ENCODE measurements at places on chromosomes 4 and X.
A peak's percentile ranks its signal among the peaks of the same experiment; 100 is the strongest.

DNA sequence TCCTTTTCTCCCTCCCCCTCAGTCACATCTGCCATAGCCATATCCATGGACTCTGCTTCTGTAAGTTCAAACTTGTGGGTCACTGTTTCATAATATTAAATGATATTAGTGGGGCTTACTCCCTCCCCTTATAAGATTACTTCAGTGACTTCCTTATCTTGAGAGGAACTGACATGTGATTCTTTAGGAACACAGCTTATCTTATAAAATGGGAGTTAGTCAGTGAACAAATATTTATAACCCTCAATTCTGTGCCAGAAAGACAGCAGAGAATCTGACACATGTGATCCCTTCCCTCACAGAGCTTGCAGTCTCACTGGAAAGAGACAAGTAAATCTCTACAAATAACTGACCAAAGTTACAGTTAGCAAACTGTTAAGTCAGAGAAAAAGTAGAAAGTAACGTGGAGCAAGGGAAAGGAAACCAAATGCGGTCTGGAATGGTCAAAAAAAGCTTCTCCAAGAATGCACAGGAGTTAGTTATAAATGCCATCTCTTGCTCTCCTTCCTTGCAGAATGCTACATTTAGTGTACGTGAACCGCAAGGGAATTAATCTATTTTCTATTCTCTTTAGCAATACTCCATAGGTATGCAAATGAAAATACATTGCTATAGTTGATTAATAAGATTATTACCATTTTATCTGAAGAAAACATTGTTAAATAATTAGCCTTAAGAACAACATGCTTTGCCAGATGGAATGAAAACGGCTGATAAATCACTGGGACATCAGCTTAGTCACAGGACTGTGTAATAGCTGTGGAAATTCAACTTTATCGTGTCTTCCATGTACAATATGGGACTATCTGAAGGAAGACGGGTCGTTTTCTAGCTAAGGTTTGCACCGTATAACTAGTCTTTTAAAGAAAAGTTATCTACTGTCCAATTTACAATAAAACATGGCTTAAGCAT lies 29.0 kb downstream of the SGMS2 start:
- DNase-seq = no peak

DNA sequence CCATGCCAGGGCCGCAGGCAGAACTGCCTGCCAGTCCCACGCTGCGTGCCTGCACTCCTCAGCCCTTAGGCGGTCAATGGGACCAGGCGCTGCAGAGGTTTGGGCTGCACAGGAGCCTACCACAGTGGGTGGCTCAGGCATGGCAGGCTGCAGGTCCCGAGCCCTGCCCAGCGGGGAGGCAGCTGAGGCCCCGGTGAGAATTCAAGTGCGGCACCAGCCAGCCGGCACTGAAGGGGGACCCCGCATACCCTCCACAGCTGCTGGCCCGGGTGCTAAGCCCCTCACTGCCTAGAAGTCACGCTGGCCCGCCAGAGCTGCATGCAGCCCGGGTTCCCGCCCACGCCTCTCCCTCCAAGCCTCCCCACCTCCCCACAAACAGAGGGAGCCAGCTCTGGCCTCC lies 302.5 kb upstream of the UGT8 start:
- DNase-seq = no peak

GRCh38 chr4:133555671-133556070 lies 406.6 kb downstream of the PCDH10 start:
- DNase-seq = no peak

DNA sequence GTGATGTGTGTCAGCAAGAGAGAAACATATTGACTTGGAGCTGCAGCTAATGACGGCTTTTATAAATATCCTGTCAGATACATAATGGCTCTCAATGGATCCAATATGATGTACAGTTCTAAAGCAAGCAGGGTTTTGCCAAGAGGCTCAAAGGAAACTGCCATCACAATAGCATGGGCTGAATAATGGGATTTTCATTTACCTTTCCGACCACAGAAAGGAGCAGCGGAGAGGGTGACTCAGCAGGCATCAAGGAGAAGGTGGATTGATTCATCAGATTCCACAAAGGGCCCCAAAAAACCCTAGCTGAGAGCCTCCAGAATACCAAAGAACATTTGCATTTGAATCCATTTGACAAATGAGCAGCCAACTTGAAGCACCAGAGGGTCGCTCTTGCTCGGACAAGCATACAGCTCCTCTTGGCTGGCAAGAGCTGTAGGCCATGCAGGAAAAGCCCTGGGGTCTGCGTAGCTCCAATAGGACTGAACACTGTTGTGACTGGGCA lies 355.7 kb upstream of the NOCT start:
- DNase-seq = peak; percentile 21

GRCh38 chrX:22193851-22194659 lies 78.7 kb upstream of the CBLL2 start:
- no peak for DNase-seq

DNA sequence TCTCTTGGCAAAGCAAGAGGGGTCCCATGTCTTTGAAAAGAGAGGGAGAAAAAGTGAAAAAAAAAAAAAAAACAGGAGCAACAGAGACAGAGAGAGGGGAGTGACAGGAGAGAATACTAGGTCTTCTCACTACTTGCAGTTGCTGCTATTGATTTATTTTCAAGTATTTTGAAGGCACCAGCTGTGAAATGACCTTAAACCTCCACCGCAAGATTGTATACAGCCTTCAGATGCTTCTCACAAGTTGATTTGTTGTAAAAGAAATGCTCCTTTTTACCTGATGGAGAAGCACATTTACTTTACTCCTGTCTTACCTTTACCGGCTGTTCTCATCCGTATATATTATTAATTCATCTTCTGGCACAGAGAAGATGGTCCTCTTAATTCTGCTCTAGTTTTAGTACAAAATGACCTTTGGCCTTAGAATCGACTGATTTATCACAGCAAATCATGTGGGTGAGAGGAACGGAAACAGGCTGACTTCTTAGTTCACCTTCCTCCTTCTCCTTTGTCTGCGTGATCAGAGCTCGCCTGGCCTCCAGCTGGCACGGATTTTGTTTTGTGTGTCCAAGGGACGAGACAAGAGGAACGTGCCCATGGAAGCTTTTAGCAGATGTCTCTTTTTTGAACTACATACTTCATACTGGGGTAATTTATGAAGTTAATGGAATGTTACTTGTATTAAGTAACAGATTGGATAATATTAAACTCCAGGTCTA lies 82.4 kb upstream of the PACRGL start:
- peak; percentile 50 for DNase-seq

GRCh38 chr4:154778264-154778663 lies 2.8 kb upstream of the RBM46 start:
- no peak for DNase-seq

- DNase-seq = no peak
Observed at GRCh38 chrX:69124108-69124507, 41.1 kb downstream of the PJA1 start.

GRCh38 chr4:106906728-106907127 lies 129.4 kb downstream of the DKK2 start:
- DNase-seq = no peak

DNA sequence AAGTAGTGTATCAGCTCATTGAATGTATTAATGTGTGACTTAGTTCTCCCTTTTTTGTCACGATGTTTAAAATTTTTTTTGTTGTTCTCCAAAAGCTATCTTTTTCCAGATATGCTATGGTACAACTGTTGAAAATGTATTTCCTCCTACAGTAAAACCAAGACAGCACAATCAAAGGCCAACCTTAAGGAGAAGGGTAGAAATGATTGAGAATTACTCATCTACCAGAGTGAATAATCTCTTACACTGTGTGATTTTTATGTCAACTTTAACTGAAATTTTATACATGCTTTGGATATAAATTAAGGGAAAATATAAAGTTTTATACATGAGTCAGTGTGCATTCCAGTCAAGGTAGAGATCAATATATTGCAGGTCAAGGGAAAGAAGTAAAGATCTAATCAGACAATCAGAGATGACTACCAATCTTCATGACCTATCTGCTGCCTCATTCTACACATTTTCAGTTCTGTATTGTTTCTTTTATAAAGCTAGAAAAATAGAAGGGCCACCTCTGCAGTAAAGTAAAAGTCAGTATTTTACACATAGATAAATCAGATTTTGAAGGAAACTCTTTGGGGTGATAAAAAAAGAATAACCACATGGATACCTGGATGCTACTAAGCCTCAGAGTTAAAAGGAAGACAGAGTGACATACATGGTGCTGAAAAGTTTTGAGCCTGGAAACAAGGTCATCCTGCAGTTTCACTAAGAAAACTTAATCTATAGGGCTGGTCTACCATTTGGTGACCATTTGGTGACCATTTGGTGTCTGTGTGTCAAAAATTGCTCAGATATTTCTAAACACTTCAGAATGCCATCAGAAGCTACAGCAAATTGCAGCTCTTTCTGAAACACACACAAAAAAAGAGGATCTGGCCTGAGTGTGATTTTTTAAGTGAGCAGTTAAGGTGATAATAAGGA lies 1.6 kb downstream of the FAM13A start:
- DNase-seq = peak; percentile 9

- DNase-seq = no peak
Observed at GRCh38 chr4:57591073-57591472, 480.9 kb upstream of the IGFBP7 start.

GRCh38 chr4:128386761-128387599 lies 99.4 kb upstream of the PGRMC2 start:
- DNase-seq = no peak

- peak; percentile 44 for DNase-seq
Observed at GRCh38 chrX:40243755-40244515, 146.2 kb upstream of the BCOR start.

GRCh38 chrX:132497432-132497831 lies 8.6 kb upstream of the MBNL3 start:
- no peak for DNase-seq

DNA sequence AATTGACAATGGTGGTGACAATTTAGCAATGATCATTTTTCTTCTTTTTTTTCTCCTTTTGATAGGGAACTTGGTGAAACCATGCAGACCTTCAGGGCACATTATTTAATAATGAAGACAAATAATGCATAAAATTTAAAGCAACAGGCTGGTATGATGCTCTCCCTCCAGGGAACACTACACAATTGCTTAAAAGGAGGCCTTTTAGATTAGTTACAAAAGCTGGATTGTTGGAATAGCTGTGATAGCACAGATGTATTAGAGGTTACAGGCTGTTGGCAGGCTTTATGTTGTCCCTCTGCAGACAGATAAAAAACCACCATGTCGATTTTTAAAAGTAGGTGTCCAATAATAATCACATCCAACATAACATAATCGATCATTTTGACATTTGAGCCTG lies 307.0 kb downstream of the ADGRL3 start:
- peak; percentile 39 for DNase-seq

- no peak for DNase-seq
Observed at GRCh38 chrX:128616933-128617332, 564.7 kb upstream of the ACTRT1 start.

- DNase-seq = no peak
Observed at GRCh38 chr4:20839957-20840356, 139.7 kb downstream of the PACRGL start.

- no peak for DNase-seq
Observed at GRCh38 chr4:80173401-80173800, 23.9 kb upstream of the PRDM8 start.

- DNase-seq = no peak
Observed at GRCh38 chr4:3293401-3294391, 875 bp downstream of the RGS12 start.

- no peak for DNase-seq
Observed at GRCh38 chrX:14697451-14697850, 168.1 kb downstream of the GLRA2 start.

- DNase-seq = no peak
Observed at GRCh38 chr4:156193800-156194199, 240.1 kb upstream of the CTSO start.

- DNase-seq = no peak
Observed at GRCh38 chr4:52358883-52359321, 300.2 kb downstream of the USP46 start.

GRCh38 chr4:40492691-40493090 lies 137.0 kb downstream of the RBM47 start:
- no peak for DNase-seq

DNA sequence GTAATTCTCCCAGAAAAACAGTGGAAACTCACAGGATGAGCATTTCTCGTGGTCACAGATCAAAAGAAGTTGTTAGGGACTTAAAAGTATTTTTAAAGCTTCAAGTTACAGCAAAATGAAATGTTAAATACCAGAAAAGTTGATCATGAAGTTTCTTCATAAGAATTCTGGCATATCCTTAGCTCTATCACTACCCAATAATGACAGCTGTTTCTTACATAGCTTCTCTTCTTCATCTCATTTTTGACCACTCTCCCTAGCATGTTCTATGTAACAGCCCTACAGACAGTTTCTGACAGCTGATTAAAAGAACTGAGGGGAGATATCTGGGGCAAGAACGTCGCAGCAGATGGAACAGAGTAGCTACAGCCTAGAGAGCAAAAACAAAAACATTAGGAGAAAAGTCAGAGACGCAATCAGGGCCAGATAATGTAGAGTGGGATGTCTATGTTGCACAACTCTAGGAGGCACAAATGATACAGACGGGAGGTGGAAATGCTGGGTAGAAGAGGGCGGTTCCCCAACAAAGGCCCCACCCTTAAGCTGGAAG lies 108.7 kb downstream of the CORIN start:
- DNase-seq = no peak

GRCh38 chr4:80008971-80009370 lies 64.1 kb downstream of the ANTXR2 start:
- DNase-seq = no peak

DNA sequence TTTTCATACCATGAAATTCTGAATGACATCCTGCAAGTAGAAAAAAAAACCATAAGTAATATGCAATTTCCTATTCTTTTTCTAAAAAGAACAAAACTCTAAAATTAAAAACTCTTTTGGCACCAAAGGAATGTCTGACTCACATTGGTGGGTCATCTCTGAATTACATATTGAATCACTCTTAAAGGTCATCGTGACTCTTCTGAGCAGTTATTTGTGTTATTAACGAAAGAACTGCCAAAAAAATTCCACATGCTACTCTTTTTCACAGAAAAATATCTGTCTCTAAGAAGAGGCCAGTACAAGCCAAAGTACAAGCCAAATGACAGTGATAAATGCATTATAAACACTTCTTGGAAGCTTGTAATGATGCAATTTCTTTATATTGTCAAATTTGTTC lies 282.2 kb downstream of the GUCY2F start:
- DNase-seq = no peak

- no peak for DNase-seq
Observed at GRCh38 chr4:47695260-47695659, 142.6 kb downstream of the CORIN start.

GRCh38 chr4:61583696-61584095 lies 383.6 kb downstream of the ADGRL3 start:
- no peak for DNase-seq

- DNase-seq = no peak
Observed at GRCh38 chrX:65673857-65674203, 6.4 kb downstream of the MSN start.

DNA sequence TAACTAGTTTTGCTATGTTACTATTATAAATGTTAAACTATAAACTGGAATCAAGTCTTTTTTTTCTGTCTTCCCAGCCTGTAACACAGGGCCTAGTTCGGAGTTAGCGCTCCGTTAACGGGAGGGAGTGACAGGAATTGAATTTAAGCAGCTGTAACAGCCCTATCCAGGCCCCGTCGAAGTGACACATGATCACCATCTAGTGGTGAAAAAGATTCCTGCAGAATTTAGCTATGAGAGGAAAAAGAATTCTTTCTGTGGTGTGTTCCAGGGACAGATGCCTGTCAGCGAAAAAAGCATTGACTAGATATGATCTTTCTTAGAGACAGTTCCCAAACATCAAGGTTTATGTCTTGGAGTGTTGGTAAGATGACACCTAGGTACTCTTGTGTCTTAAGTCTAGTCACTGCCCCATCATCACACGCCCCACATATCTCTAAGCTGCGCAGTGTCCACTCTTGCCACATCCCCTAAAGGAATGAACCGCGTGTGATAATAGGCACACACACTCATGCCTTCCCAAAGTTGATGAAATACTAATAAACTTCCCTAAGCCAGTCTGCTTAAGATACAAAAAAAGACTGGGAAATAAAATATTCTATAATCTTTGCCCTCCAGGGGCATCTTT lies 2.1 kb downstream of the GAB3 start:
- DNase-seq = peak; percentile 64
